ENCODE measurements at places on chromosomes 1 and 21. TPM values are rescaled to one million over a fixed set of nuclear protein-coding genes. Genes with fewer than 3 reads are reported as not detected.

GRCh38 chr1:98323906-98324358 lies 337.6 kb upstream of the SNX7 start:
- no peak for DNase-seq

DNA sequence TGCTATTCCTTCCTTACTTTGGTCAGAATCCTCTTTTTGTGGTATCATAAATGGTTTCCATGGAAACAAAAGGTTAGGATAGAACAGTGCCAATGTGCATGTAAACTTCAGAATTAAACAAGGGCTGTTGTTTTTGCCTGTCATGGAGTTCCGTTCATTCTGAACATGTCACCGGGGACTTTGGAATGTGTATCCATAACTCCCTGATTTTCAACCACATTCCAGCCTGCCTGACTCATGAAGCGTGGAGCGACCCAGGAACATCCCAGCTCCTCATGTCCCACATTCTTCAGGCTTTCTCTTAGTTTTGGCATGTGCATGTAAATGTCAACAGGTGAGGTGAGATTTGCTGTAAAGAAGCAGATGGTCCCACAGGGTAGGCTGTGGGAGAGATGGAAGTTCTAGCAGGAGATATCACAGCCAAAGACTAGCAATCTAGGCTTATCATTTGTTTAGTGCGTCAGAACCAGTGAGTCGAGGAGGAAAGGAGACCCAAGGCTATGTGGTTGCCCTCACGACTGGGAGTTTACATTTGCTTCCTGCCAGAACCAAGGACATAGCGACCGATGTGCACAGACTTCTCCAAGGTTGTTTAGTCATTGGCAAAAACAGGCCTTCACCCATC lies 23.0 kb upstream of the DNAJC11 start:
- DNase-seq = no peak

LRRC3 gene
- polyA plus RNA-seq = 4.2 TPM

GRCh38 chr1:111843177-111843576 lies 87.5 kb downstream of the DDX20 start:
- no peak for DNase-seq

APP gene
- 524 TPM for polyA plus RNA-seq

DNA sequence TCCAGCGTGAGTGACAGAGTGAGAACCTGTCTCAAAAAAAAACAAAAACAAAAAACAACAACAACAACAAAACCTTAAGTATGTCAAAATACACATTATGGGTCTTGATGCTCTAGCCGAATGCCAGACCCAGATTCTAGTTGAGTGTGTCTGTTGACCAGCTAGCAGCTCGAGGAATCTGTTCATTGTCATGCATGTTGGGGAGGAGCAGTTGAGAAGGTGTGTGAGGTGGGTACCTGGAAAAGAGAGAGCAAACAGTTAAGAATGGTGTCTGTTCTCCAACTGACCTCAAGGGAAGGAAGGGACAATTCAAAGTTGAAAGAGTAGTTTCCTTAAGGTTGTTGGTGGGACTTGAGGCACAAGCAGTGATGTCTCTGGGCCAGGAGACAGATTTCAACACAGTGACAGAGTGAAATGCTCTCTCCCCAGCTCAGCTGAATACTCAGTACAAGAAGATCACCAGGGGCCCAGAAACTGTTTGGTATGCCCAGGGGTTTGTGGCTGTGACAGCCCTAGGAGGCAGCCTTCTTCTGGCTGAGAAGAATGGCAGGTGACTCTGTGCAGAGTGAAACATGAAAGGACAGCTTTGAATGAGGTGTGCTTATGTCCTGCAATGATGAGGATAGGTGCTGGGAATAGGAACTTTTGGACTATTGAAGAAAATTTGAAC lies 14.4 kb upstream of the POU2F1 start:
- DNase-seq = no peak

GRCh38 chr21:16597753-16598152 lies 868.0 kb downstream of the USP25 start:
- DNase-seq = no peak

DNA sequence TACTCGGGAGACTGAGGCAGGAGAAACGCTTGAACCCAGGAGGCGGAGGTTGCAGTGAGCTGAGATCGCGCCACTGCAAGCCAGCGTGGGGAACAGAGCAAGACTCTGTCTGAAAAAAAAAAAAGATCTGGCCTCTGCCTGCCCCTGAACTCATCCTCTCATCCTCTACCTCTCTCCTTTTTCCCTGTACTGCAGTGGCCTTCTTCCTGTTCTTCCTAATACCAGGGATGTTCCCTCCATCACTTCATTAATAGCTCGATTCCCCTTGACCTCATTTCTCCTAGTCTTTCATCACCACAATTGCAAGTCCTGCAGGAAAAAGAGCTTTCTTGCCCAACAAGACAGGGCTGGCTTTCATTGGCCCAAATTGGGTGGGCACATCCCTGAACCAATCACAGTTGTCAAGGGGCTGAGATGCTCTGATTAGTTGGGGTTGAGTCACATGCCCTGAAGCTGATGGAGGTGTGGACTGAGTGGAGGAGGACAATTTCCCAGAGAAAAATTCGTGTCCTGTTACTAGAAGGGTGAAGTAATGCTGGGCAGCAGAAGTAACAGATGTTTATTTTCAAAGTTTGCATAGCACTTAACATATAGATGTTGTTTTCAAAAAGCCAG lies 86.8 kb upstream of the PUM1 start:
- DNase-seq = peak; percentile 70

DNA sequence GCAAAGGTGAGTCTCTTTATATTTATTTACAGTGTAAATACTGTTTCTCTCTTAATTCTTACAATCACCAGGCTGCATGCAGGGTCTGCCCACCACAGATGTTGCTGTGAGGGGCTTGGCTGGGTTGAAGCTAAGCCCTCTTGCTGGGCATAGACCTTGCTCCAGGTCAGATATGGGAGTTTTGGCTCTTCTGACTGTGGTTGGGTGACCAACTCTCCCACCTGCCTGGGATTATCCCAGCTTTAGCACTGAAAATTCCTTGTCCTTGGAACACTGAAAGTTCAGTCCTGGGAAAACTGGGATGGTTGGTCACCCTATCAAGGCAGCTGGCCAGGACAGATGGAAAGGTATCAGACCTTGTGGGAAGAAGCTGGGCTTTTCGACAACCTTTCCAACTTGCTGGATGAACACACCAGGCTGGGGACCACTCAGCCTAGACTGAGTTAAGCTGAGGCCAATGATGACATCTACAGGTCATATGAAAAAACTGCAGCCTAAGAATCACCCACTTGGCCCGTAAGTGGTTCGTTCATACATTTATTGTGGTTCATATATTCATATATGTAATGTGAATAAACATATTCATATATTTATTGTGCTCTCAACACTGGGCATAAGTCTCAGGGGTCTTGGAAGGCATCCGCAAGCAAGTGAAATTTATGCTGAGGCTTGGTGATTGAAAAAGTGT lies 26.6 kb upstream of the HPDL start:
- peak; percentile 67 for DNase-seq

- peak; percentile 1 for DNase-seq
Measured at GRCh38 chr1:44353604-44354003, 1.5 kb downstream of the ERI3 start.

PTGS2 gene
- polyA plus RNA-seq = 2.9 TPM

- no peak for DNase-seq
Measured at GRCh38 chr1:199403531-199404116, 623.9 kb upstream of the NR5A2 start.

SPRR2E gene
- not detected for polyA plus RNA-seq

GRCh38 chr1:186577216-186577615 lies 103.0 kb downstream of the PTGS2 start:
- DNase-seq = peak; percentile 29

DNA sequence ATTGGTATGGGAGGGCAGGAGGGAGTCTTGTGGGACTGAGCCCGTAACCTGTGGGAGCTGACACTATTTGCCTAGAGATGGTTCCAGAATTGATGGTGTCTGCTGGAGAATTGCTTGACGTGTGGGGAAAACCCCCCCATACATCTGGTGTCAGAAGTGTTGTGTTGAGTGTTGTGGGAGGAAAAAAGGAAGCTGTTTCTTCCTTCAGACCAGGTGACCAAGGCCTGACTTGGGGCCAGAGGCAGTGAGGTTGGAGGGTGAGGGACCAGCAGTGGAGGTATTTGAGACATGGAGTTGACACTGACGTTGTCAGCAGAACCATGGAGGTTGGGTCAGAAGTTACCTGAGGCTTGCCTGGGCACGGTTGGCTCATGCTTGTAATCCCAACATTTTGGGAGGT lies 8.3 kb downstream of the SHISAL2A start:
- DNase-seq = no peak

ANXA9 gene
- polyA plus RNA-seq = 8.8 TPM

- DNase-seq = no peak
Measured at GRCh38 chr21:41365377-41366107, 3.7 kb downstream of the MX2 start.

AMY2A gene
- 0.49 TPM for polyA plus RNA-seq

DNA sequence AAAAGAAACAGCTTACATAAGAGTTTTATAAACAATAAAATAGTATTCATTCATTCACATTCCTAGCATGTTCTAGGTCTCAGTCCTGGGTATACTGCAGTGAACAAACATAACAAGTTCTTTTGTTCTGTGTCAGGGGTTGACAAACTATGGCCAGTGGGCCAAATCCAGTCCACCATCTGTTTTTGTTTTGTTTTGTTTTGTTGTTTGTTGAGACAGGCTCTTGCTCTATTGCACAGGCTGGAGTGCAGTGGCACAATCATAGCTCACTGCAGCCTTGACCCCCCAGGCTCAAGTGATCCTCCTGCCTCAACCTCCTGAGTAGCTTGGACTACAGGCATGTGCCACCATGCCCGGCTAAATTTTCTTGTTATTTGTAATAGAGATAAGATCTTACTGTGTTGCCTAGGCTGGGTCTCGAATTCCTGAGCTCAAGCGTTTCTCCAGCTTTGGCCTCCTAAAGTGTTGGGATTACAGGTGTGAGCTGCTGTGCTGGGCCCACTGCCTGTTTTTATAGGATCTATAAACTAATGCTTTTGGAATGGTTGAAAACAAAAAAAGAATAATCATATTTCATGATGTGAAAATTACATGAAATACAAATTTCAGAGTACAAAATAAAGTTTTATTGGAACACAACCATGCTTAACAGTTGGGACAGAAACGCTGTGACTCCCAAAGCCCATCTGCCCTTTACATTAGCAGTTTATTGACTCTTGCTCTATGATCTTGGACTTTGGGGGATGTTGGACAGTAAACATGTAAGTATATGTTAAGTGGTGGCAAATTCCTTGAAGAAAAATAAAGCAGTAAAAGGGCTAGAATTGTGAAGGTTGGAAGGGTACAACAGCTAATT lies 17.9 kb downstream of the CAPZA1 start:
- no peak for DNase-seq

- DNase-seq = no peak
Measured at GRCh38 chr1:232622378-232622777, 7.6 kb downstream of the SIPA1L2 start.

- DNase-seq = no peak
Measured at GRCh38 chr21:31279986-31280385, 64.1 kb downstream of the TIAM1 start.

CATSPERE gene
- polyA plus RNA-seq = 1.8 TPM

OR2G6 gene
- 0.03 TPM for polyA plus RNA-seq

- DNase-seq = no peak
Measured at GRCh38 chr1:100152271-100152670, 19.3 kb downstream of the TRMT13 start.
